ENCODE measurements at places on chromosomes 1 and 21.

- DNase-seq, result no peak
Measured at GRCh38 chr1:65174585-65174984, 26.6 kb downstream of the AK4 start.

GRCh38 chr1:3881193-3881480 lies 18.9 kb downstream of the C1orf174 start:
- DNase-seq, result no peak

- no peak for DNase-seq
Measured at GRCh38 chr1:229952670-229953520, 114.1 kb upstream of the GALNT2 start.

DNA sequence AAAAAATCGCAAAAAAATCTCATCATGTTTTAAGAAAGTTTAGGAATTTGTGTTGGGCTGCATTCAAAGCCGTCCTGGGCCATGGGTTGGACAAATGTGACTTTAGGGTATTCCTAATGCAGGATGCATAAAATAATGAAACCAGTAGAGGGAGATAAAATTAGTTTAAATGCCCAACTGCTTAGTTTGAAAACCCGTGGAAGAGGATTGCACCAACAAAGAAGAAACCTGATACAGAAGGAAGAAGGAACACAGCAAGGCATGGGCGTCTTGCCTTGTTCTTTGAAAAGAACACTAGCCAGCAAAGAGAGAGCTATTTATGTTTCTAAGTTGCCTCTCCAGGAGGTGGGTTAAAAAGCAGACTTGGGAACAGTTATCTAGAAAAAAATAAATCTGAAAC lies 37.9 kb downstream of the WDR3 start:
- DNase-seq, result peak; percentile 10

- no peak for DNase-seq
Measured at GRCh38 chr1:164272156-164272555, 286.8 kb upstream of the PBX1 start.
